ENCODE measurements at places on chromosomes 5 and 9.

DNA sequence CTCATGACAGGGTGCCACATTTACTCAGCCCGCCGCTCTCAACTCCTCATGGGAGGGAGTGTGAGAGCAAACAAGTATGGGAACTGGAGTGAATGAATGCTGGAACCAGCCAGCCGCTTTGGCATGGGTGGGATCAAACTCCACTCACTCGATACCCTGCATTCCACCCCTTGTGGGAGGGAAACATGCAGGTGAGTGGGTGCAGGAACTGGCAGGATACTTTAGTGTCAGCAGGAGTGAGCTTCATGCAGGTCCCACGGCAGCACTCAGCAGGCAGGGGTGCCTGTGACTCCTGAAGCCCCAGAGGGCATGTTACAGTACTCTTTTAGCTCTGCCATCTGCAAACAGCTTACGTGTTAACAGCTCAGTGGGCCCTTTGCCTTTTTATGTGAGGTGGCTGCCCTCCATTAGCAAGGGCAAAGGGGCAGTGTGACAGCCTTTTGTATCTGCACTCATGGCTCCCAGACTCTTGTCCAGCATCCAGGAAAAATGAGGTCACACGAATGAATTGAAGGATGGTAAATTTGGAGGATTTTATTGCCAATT, 433.2 kb upstream of the NMUR2 start:
- DNase-seq: no peak

DNA sequence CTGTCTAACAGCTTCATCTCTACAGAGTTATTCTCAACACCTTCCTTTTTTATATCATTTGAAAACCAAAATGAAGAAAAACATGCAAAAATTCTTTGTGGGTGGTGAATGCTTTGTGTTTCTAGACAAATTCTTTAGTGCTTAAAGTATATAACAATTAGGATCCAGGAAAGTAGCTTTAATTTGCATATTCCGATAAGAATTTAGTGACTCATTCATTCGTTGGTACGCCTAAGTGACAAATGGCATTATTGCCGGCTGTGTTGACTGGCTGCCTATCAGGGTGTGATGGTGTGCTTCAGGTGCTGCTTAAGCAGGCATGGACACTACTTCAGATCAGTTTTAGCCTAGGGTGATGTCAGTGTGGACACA, 35.2 kb downstream of the LMNB1 start:
- peak; percentile 22 for DNase-seq

- no peak for DNase-seq
Measured at GRCh38 chr9:34400275-34400674, 23.6 kb upstream of the MYORG start.

- no peak for DNase-seq
Measured at GRCh38 chr9:33167972-33168461, 881 bp upstream of the B4GALT1 start.

DNA sequence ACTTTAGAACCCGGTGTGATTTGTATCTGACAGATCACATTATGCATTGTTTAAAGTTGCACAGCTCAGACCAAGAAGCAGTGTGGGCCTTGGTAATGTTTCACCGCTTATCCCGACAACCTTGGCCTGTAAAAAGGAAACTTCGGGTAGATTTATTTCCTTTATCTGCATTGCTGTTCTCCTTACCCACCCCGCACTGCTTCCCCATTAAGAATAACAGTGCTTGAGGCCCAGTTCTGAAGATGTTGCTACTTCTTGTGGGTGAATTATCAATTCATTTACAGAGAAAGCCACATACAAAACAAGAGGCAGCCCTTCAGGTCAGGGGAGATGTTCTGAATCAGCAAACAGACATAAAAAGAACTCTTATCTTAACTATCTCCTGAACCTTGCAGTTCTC, 8.4 kb downstream of the SMARCA2 start:
- DNase-seq: no peak

GRCh38 chr5:123571927-123572326, 60.0 kb downstream of the CSNK1G3 start:
- DNase-seq: no peak

DNA sequence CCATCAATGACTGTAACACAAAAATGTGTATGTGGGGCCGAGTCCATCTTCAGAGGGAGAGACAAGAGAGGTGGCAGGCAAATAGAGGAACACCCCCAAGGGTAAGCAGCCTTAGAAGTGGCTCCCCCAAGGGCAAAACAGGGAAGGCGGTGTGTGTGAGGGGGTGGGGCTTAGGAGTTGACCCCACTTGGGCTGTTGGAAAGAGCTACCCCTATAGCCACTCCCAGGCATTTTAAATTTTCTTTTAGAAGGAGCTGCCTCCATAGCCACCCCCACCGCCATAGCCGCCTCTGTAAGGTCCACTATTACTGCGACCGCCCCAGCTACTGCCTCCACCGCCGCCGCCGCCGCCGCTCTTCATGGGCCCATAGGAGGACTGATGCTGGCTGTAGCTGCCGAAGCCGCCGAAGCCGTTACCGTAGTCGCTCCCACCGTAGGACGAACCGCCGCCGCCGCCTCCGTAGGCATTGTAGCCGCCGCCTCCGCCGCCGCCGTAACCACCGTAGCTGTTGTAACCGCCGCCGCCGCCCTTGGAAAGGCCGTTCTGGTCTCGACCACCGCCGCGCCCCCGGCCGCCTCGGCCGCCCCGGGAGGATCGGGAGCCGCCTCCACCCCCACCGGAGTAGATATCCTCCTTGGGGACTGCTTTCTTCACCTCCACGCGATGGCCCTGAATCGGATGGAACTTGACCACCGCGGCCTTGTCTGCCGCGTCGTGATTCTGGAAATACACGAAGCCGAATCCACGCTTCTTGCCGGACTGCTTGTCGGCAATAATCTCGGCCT, 1.1 kb downstream of the HNRNPA0 start:
- no peak for DNase-seq

DNA sequence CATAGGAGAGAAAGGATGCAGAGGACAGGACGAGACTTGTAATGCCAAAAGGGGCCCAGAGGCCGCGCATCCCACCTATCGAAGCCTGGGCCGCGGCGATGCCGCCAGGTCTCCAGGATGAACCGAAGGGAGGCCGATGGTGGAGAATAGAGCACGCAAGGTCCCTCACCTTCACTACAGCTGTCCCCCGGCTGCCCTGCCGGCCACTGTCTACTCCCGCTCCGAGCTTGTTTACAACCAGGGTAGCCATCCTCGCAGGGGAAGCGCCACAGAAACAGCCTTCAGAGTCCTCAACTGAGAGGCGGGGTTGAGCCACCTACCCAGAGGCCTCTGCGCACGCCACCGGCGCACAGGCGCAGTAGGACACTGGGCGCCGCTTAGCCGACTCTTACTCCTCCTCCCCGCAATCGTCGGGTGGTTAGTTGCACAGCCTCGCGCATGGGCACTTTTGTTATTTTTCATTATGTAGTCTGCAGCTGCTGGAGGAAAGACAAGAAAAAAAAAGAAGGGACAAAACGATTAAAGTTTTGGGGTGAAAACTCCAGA, at the start of gene TRIM23:
Gene TRIM23 (minus strand): TSS at position 309 of the 546 bp plus-strand sequence. CDS start 59 bp downstream, at position 250.
- DNase-seq: peak; percentile 95

DNA sequence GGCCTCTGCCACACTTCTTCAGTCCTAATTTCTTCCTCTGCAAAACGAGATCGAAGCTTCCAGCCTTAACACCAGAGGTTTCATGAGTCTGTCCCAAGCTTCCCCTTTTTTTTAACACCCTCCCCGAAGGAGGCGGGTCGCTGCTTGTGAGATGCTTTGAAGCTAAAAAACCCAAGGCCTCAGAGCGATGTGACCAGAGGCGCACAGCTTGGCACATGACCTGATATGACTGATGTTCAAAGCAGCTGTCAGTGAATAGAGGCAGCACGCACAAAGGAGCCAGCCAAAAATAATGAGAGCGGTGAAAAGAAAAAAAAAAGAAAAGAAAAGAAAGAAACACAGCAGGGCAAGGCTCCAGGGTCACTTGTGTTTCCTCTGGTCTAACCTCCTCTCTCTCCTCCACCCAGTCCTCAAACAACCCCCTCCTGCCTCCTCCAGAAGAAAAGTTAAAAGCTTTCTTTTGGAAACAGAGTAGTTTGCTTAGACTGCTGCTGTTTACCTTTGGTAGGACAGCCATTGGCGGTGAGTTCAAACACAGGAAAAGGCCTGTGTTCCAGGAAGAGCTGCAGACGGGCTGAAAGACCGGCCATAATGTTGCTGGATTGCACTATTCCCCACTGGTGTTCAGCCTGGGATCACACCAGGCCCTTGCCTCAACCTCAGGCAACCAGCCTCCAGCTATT, 10.9 kb upstream of the ZNF366 start:
- DNase-seq: no peak

- DNase-seq: peak; percentile 22
Measured at GRCh38 chr9:33234511-33235467, 5.2 kb upstream of the SPINK4 start.

GRCh38 chr5:146007270-146007669, 70.9 kb downstream of the SH3RF2 start:
- DNase-seq: no peak

- peak; percentile 85 for DNase-seq
Measured at GRCh38 chr5:20276061-20276958, 288.3 kb upstream of the CDH18 start.

DNA sequence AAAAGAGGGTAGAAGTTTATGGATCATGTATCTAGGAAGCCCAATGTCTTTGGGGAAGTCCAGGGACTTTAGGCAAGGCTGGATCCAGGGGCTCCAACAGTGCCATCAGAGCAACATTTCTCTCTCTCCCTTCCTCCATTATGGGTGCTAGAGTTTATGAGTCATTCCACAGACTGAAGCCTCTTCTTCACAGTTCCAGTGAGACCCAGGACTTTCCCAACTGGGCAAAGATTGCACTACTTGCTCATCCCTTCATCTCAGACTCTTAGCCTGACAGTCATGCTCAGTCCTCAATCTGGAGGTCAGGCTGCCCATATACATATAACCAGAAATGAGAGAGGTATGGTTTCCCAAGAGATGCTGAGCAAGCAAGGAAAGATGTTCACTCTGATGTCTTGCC, 110.7 kb downstream of the FEM1C start:
- DNase-seq: no peak

- no peak for DNase-seq
Measured at GRCh38 chr5:16808021-16808420, 128.1 kb downstream of the MYO10 start.

DNA sequence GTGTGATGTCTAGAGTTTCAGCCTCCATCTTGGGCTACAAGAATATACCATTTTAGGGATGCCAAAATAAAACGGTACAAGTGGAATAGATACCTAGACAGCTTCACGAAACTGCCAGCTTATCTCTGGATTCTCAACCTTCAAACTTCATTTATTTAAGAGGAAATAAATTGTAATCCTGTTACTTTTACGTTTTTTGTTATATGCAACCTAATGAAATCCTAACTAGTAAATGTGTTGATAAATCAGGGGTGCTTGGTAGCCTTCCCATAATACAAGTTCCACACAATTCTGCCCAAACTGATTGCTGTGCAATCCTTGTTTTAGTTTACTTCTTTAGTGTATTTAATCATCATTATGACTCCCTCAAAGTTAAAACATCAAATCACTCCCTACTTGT, 75.5 kb downstream of the SSBP2 start:
- DNase-seq: no peak
